ENCODE measurements at places on chromosomes 12 and 14.

GRCh38 chr12:115249671-115250278 lies 565.8 kb upstream of the TBX3 start:
- no peak for DNase-seq

- DNase-seq: no peak
Measured at GRCh38 chr14:106507354-106507753, 981.0 kb downstream of the TMEM121 start.

GRCh38 chr14:97644365-97644764 lies 847.2 kb downstream of the VRK1 start:
- no peak for DNase-seq

GRCh38 chr12:38892976-38893375 lies 12.4 kb downstream of the CPNE8 start:
- DNase-seq: no peak

DNA sequence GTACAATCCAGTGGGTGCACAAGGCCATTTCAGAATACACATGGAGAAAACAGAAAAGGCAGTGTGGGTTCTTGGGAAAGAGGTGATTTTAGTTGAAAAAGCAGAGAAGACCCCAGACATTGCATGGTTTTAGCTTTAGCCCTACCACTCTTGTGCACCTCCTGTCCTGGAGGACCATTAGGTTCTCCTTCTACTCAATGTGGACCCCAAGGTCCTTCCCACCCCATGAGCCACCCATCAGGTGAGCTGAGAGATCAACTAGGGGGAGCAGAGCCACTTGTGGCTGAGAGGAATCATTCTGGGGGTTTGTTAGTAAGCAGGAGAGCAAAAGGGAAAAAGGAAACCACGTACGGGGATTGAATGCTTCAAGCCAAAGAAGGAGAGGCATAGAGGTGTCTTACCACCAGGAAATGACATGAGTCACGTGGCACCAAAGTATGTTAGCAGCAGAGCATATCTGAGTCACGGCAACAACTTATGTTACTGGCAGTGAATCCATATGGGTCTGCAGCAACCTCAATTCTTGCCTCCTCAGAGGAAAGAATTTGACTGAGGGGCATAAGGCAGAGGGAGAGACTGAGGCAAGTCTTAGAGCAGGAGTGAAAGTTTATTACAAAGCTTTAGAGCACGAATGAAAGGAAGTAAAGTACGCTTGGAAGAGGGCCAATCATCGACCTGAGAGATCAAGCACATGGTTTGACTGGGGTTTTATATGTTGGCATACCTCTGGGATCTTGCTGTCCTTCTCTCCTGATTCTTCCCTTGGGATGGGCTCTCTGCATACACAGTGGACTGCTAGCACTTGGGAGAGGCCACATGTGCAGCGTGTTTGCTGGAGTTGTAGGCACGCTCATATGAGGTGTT lies 73.9 kb downstream of the HSD17B6 start:
- no peak for DNase-seq

DNA sequence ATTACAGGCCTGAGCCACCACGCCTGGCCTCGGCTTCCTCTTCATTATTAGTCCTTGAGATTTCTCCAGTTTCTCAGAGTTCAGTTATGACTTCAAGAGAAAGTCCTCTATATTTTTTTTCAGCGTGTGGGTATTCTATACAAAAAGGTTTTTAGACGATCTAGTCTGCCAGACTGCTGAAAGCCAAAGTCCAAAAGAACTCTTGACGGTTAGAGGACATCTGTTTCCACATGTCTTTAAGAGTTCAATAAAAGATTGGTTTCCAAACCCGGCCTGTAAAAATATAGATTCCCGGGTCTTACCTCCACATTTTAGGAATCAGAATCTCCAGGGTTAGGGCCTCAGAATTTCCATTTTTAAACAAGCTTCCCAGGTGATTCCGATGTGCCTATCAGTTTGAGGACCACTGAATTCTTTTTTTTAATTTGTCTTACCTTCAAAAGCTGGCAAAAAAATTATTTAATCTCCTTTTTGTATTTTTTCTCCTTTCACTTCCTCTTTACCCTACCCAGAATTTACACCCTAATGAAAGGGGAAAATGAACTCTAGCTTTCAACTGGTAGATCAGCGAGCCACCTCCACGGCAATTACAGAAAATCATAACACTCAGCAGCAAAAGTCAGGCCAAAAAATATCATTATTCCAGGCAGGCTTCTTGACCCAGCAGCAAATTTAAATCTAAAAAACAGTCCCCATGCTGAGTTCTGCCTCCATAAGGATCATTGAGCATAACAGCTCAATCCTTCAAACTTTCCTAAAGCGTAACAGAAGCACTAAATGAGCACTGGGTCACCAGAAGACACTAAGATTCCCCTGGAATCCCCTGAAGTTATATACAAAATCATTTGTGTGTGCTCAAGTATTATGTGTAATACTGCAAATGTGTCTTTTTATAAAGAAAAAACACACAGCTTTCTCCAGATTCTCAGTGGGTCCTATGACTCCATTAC lies 8.7 kb downstream of the NT5DC3 start:
- DNase-seq: no peak

GRCh38 chr12:42585154-42585840 lies 4.2 kb downstream of the PRICKLE1 start:
- no peak for DNase-seq

- DNase-seq: no peak
Measured at GRCh38 chr12:71787580-71787979, 32.9 kb downstream of the RAB21 start.

- no peak for DNase-seq
Measured at GRCh38 chr12:18684430-18684829, 53.4 kb downstream of the PLCZ1 start.

DNA sequence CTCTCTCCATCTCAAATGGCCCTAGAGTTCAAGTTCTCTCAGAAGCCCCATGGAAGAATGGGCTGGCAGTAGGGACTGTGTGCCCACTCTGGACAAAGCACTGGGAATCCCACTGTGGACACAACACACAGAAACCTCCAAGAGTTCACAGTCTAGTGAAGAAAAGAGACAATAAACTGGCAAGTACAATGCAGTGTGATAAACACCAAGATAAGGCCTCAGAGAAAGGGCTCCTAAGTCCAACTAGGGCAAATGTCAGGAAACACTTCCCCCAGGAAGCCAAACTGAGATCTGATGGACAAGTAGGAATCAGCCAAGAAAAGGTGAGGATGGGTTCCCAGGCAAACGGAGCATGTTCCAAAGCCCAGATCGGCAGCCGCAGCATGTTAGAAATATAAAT lies 5.4 kb downstream of the VSIG10 start:
- DNase-seq: peak; percentile 2

DNA sequence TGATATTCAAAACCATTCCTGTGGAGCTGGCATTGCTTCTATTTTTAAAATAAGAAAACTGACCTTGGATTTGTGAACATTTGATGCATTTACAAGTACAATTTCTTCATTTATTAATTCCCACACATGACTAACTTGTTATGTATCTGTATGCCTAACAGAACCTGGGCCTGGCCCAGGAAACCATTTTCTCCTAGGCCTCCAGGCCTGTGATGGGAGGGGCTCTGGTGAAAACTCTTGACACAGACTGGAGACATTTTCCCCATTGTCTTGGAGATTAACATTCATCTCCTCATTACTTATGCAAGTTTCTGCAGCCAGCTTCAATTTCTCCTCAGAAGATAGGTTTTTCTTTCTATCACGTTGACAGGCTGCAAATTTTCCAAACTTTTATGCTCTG lies 42.0 kb downstream of the GLIPR1L2 start:
- DNase-seq: no peak

DNA sequence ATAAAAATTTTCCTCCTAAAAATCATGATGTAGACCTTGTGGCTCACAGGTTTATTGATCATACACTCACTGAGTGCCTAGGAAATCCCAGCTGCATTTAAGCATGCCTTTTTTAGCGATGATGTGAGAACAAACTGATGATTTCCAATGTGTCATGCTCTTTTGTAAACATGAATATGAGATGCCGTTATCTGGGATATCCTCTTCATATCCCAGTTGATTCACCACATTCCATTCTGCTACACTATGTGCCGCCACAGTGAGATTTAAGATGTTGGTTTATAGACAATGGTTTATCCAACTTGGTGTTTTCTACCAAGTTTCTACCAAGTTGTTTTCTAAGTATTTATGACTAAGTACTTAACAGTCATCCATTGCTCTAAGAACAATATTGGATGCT lies 5.2 kb downstream of the OR4E1 start:
- no peak for DNase-seq

GRCh38 chr12:106581543-106582248 lies 1.1 kb upstream of the RFX4 start:
- DNase-seq: no peak

- DNase-seq: no peak
Measured at GRCh38 chr12:105384916-105385535, 54.5 kb downstream of the C12orf75 start.

DNA sequence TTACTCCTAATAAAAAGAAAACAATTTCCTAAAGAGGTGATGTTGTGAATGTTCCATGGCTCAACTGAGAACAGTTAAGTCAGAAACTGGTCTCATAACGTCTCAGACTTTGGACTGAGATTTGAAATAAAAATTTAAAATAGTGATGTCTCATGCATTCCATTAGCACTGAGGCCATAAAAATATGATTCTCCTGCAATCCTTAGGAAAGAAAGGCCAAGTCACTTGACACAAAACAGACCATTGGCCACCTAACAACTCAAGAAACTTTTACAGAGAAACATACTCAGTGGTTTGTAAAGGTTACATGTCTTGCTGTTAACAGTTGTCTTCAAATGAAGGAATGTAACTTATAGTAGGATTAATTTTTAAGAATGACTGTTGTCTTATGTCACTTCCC lies 58.1 kb downstream of the STAB2 start:
- DNase-seq: no peak

DNA sequence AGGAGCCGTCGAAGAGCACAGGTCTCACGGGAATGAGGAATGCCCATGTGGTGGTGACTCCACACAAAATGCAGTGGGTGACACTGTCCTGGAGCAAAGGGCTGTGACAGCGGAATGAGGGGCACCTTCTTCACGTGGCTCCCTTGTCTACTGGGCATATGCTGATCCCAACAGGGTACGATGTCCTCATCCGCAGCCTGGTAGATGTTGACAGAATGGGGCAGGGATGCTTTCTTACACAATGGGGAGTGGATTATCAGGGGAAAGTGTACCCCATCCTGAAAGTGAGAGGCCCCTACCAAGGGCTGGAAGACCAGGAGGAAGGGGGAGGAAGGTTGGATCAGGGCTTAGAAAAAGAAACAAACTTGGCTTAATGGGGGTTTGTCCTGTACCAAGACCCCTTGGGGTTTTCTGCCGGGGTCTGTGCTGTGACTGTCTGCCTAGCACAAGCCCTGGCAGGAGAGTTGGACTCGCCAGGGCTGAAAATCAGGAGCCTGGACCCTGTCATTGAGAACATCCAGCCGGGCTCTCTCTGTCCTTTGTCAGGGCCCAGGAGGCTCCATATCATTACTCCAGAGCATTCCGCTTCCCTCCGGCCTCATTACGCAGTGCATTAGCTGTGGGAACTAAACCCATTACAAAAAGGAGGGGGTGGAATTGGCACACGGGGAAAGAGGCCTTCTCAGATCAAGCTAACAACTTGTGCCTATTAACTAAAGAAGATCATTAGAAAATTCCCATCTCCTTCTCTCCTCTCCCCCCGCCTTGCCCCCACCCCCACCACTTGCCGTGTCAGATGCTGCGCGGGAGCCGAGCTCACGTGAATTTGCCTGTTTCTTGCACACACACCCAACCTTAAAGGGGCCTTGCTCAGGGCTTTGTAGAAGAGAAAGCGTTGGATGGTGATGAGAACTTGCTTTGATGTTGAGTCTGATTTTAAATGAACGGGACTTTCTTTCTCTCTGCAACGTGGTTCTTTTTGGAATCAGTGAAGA lies 171.8 kb upstream of the PARP11 start:
- DNase-seq: no peak

DNA sequence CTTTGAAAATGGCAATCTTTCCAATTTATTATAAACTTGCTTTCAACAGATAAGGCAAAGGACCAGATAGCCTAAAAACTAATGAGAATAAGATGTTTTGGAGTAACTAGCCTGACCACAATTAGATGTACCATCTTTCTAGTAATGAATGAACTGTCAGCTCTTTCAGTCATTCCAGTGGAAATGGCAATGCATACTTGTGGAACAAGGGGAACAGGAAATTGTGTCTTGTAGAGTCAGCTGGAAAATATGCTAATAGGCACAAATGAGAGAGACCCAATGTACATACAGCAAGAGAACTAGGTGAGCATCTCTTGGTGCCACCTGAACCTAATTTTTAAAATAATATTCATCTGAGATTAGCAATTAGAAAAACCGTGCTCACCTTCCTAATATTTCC lies 76.1 kb upstream of the GPHB5 start:
- DNase-seq: no peak

DNA sequence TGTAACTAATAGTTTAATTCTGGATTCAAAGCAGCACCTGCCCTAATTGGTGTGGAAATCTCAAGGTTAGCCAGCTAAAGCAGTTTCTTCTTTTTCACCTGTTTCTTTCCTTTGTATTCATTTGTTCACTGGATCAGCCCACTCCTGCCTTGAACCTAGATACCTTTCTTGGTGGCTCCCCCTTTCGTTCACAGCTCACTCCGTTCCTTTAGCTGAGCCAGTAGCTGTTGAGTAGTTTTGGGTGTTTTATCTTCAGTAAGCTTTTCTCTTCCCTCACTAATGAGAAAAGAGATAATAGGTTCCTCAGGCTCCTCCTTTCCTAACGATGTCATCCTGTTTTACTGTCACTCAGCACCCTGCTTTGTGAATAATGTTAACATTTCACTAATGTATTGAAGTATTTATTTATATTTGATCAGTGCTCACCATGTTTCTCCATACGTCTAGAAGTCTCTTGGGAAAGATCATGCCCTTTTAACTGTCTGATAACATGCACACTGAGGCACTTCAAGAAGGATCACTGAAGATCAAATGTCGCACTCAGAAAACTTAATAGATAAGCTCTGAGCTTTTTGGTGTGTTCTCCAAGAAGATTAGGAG lies 121.1 kb downstream of the TGFB3 start:
- DNase-seq: no peak

GRCh38 chr12:67681105-67681778 lies 32.7 kb downstream of the DYRK2 start:
- DNase-seq: no peak

DNA sequence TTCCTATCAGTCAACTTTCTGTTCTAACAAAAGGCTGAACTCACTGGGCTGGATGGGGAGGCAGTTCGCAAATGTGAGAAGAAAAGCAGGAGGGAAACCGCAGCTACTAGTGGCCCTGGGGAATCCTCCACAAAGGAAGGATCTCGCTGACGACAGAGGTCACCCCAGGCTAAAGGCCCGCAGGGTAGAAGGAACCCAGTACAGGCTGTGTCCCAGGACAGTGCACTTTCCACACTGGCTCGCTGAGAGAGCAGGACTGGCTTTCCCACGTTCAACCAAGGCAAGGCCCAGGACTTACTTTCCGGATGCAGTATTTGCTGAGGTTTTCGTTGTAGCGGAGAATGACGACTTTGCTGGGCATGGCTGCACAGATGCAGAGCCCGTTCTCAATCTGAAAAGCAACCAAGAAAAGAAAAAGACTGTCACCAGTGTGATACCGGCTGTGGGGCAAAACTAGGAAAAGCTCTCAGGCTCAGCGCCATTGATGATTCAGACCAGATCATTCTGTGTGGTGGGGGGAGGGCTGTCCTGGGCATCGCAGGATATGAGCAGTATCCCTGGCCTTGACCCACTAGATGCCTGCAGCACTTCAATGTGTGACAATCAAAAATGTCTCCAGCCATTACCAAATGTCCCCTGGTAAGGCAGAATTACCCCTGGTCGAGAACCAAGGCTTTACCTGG lies 36.3 kb downstream of the PRKAB1 start:
- DNase-seq: no peak

- peak; percentile 7 for DNase-seq
Measured at GRCh38 chr14:54356172-54356571, 40.6 kb upstream of the CDKN3 start.
